ENCODE measurements at places on chromosomes 16 and 17.

DNA sequence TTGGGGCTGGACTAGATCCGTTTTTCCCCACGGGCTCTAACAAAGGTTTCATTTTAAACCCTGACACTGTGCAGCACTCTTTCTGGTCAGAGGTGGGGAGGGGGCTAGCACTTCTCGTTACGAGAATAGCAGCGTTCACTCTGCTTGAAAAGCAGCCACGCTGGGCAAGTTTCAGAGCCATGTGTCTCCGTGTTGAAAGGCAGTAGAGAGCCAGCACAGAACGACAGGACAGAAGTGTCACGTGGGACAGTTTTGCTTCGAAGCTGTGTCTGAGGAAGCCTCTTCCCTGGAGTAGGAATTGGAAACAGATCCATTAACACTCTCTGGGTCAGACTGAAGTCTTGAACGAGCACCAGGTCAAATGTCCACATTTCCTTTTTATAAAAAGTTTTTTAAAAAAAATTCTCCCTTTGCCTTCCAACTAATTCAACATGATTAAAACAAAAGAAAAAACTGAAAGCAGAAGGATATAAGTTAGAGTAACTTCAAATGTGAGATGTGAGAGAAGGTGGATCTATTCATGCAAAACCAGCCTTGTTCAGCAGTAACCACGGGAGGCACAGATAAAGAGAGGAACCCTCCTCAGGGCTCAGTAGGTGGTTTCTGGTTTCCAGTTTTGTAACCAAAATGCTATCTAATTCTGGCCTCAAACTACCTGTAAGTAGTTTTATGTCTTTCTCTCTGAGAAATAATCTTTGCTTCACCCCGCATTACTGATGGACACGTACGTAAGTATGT is 65.0 kb downstream of the SMG6 start:
- no peak for DNase-seq

GRCh38 chr17:73735245-73735644 is 91.0 kb upstream of the SDK2 start:
- DNase-seq: no peak

- DNase-seq: no peak
These were observed 127.3 kb downstream of the PRKCA start for GRCh38 chr17:66429680-66430079.

DNA sequence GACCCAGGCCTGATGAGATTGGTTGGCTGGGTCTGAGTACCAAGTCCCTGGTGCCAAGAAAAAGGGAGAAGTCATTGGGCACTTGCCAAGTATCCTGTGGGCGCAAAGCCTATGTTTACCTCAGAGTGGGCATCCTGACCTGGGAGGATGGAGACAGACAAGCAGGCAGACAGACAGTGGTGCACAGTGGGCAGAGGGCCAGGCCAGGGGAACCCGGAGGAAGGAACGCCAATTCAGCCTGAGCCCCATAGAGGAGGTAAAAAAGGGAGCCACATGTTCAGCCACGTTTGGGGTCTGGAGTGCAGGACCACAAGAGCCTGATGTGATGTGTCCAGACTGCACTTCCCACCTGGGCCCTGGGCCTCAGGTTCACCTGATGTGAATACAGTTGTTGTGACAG is 5.4 kb downstream of the PHKG2 start:
- DNase-seq: no peak

GRCh38 chr16:68660359-68660795 is 15.3 kb downstream of the CDH3 start:
- DNase-seq: no peak

DNA sequence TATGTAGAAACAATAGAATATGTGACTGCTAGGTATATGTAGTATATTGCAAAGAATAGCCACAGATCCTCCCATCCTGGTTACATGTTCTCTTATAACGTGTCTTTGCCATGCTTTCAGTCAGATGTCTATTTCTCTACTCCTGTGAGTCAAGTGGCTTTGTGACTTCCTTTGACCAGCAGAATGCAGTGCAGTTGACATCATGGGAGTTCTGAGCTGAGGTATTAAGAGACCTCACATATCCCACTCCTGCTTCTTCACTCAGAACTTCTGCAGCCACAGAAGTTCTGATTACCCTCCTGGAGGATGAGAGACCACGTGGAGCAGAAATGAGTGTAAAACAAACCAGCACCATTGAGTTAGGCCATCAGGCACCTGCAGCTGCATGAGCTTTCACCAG is 222.5 kb downstream of the PRKCA start:
- no peak for DNase-seq

- DNase-seq: no peak
These were observed 392.1 kb upstream of the SALL1 start for GRCh38 chr16:51542981-51543815.

GRCh38 chr17:2027528-2028233 is 2.3 kb upstream of the DPH1 start:
- no peak for DNase-seq

DNA sequence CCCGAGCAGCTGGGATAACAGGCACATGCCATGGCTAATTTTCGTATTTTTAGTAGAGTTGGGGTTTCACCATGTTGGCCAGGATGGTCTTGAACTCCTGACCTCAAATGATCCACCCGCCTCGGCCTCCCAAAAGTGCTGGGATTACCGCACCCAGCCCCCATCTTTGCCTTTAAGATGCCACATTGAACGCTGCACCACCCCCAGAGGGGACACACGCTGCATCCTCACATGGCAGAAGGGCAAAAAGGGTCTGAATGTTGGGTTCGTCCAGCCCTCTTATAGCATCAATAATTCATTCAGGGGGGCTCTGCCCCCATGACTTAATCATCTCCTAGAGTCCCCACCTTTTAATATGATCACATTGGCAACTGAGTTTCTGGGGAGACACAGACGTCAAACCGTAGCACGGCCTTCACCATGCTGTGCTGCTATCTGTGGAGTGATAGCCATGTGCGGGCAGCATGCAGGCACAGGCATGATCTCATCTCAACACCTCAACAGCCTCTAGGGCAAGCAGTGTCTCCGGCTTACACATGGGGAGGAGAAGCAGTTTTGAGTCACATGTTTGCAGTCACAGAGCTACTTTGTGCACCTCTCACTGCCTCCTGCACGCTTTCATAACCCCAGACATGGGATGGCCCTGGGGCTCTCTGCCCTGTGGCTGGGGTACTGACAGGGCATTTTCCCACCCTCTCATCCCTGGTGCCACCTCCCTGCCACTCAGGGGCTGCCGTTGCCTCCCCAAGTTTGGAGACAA is 30.0 kb downstream of the IL21R start:
- DNase-seq: no peak

DNA sequence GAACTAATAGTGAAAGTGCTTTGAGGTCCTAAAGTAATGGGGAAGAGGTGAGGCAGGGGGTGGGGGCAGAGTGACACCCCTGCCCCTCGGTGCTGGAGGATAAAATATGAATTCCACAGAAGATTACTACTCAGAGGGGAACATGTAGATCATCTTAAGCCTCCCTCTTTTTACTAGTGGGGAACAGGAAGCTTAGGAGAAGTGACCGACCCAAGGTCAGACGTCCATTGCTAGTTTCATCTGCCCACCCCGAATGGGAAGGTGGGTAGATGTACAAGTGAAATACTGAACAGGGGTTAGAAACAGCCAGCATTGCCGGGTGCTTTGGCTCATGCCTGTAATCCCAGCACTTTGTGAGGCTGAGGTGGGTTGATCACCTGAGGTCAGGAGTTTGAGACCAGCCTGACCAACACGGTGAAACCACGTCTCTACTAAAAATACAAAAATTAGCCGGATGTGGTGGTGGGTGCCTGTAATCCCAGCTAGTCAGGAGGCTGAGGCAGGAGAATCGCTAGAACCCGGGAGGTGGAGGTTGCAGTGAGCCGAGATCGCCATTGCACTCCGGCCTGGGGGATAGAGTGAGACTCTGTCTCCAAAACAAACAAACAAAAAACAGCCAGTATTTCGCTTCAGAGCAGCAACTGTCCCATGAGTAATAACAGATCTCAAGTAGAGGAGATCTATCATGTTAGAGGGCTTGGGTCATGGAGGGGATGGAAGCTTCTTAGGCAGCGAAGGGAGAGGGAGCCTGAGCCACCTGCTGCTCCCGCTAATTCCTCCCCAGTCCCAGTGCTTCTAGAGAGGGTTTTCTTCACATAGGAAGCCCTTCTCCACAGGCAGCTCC is 1.2 kb upstream of the NR1D1 start:
- DNase-seq: no peak

GRCh38 chr17:57311281-57312216 is 55.2 kb downstream of the MSI2 start:
- DNase-seq: no peak

DNA sequence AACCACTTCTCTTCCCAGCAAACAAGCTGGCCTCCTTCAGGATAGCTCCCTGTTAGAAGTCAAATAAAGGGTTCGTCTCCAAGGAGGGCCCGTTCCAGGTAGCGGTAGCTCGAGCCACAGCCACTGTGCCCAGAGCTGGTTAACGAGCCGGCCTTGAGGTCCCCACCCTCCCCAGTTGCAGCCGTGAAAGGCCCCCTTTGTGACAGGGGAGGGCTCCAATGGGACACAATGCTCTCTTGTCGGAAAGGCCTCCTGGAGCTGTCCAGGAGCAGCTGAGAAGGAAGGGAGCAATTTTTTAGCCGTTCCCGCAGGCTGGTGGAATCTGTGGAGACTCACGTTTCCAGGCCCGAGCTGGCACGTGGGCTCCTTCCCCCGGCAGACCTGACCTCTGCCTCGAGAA is 29.9 kb upstream of the FOXF1 start:
- DNase-seq: no peak

GRCh38 chr17:64056269-64057005 is 36.0 kb upstream of the ICAM2 start:
- no peak for DNase-seq

DNA sequence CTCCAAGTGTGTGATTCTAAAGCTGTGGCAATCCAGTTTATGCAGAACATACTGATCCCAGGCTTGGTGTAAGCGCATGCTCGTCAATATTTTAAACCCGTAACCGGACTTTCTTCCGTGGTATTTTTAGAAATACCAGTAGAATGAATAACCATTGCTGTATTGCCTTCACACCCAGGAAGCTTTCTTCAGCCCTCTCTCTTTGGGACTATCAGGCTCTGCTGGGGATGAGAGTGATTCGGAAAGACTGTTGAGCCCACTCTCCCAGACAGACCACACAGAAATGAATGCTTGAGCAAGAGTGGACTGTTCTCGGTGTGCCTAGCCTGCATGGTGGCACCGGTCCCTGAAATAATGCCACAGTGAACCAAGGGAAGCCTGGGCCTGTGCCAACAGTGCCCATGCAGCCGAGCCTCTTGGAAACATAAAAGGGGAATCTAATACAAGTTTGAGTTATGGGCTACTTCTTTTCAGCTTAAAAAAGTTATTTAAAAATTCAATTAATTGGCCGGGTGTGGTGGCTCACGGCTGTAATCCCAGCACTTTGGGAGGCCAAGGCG is 89.9 kb upstream of the ELAC2 start:
- no peak for DNase-seq

DNA sequence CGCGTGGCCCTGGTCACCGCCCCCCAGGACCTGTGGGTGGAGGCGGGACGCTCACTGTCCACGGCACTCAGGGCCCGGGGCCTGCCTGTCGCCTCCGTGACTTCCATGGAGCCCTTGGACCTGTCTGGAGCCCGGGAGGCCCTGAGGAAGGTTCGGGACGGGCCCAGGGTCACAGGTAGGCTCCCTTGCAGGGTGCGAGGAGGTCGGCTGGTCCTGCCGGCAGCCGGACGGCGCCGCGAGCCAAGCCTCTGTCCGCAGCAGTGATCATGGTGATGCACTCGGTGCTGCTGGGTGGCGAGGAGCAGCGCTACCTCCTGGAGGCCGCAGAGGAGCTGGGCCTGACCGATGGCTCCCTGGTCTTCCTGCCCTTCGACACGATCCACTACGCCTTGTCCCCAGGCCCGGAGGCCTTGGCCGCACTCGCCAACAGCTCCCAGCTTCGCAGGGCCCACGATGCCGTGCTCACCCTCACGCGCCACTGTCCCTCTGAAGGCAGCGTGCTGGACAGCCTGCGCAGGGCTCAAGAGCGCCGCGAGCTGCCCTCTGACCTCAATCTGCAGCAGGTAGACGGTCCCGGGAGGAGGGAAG is 1.3 kb downstream of the GUCY2D start:
- DNase-seq: no peak

- DNase-seq: no peak
These were observed 25.3 kb downstream of the GINS3 start for GRCh38 chr16:58417600-58417999.

- no peak for DNase-seq
These were observed 142.1 kb downstream of the SEC14L1 start for GRCh38 chr17:77282524-77283515.

DNA sequence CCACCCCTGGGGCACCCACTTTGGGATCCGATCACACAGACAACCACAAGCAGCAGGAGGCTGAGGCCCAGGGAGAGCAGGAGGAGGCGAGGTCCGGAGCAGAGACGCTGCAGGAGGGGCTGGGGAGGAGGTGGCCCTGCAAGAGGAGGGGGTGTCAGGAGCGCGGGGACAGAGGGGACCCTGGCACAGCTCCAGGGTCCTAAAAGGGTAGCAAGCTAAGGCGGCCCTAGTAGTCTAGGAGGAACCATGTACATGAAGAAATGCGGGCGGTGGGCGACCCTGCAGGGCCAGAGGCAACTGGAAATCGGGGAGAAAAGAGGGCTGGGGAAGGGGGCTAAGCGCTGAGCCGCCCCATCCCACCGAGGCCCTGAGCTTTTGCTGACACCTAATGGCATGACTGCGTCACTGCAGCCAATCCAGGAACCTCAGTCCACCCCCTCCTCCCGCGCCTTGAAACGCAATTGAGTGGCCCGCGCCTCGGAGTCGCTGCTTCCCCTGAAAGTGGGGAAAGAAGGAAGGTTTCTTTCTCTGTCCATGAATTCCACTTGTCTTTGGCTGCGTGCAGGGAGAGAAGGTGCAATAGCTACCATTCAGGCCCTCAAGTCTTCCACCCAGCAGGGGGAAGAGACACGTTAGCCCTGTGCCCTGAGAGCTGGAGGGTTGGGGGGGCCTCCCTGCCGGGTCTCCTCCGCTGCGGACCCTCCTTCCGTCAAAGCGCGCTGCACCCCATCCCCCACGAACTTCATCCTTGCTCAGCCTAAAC is 1.8 kb downstream of the ASGR1 start:
- no peak for DNase-seq

- DNase-seq: no peak
These were observed 5.3 kb upstream of the NTN3 start for GRCh38 chr16:2465653-2466415.

- DNase-seq: no peak
These were observed 2.0 kb upstream of the GGNBP2 start for GRCh38 chr17:36542755-36543154.
